ENCODE measurements at places on chromosomes 4 and X.
A peak's percentile ranks its signal among the peaks of the same experiment; 100 is the strongest.

DNA sequence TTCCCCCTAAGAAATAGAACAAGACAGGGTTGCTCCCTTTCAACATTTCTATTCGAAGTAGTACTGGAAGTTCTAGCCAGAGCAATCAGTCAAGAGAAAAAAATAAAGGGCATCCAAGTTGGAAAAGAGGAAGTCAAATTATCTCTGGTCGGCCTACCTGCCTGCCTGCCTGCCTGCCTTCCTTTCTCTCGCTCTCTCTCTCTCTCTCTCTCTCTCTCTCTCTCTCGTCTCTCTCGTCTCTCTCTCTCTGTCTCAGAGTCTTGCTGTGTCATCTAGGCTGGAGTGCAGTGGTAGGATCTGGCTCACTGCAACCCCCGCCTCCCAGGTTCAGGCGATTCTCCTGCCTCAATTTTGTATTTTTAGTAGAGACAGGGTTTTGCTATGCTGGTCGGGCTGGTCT is 42.9 kb downstream of the CCKAR start:
- DNase-seq, result no peak

GRCh38 chrX:9942086-9942485 is 25.1 kb upstream of the CLDN34 start:
- no peak for DNase-seq

GRCh38 chrX:68945603-68946228 is 116.9 kb downstream of the EFNB1 start:
- DNase-seq, result no peak

DNA sequence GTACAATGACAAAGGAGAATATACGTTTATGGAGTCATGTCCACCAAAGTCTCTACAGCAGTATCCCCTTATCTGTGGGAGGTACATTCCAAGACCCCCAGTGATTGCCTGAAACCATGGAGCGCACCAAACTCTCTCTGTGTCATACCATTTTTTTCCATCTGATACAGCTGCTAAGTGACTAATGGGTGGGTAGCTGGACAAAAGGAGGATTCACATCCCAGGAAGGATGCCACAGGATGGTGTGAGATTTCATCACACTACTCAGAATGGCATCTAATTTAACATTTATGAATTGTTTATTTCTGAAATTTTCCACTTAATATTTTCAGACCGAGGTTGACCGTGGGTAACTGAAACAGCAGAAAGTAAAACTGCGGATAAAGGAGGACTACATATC is 49.8 kb upstream of the AGA start:
- DNase-seq, result no peak

- no peak for DNase-seq
These were observed 79.8 kb upstream of the OGT start for GRCh38 chrX:71453056-71453455.

GRCh38 chr4:110637408-110638088 is 14.7 kb upstream of the PITX2 start:
- no peak for DNase-seq

DNA sequence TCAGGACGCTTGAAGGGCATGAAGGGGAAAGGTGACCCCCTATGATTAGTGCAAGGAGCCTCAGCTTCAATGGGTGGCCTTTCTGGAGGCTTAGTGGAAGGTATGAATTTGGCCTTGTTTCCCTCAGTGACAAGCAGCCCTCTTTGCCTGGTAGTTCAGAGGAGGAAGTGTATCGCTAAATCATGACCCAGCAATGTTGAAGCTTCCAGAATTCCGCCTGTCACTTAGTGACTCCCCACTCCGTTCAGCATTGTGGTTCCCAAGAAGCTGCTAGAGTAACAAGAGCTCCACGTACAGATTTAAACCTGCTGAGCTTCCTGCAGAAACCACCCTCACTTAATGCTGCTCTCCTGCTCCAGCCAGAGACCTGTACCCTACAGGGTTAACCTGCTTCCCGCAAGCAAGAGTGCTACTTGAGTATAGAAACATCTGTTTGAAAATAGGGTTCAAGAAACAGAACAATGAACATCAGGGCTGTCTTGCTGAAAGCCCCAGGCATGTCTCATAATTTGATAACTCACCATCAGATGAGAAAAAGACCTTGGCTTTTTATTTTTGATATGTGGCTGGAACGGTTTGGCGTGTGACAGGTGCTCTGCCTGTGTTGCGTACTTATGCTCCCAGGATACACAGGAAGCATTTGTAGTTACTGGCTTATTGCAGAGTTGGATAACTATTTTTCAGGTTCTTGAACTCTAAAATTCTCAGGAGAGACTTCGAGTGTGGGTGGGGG is 105.2 kb downstream of the UCHL1 start:
- DNase-seq, result no peak

GRCh38 chrX:138756234-138756633 is 44.7 kb upstream of the FGF13 start:
- no peak for DNase-seq

DNA sequence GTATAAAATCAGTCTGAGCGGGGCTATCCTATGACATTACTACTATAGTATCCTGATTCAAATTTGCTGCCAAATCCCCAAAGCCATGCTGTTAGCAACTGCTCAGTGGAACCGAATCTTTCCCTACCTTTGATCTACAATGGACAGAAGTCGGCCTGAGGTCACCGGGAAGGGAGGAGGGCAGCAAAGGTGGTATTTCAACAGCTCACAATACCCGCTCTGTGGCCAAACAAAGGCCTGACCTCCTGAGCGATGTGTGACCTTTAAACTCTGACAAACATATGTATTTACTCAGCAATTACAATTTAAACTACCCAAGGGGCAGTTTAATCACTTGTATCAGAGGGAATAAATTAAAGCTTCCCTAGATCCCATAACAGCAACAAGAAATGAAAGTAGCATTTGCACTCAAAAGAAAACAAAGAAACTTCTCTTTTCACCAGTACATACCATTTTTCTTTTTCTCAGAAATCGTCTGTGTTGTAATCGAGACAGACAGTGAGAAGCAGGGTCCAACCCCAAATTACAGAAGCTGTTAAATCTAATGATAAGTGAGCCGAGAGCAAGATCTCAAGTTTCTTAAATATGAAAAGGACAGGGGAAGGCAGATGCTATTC is 11.6 kb upstream of the TMEM128 start:
- no peak for DNase-seq

DNA sequence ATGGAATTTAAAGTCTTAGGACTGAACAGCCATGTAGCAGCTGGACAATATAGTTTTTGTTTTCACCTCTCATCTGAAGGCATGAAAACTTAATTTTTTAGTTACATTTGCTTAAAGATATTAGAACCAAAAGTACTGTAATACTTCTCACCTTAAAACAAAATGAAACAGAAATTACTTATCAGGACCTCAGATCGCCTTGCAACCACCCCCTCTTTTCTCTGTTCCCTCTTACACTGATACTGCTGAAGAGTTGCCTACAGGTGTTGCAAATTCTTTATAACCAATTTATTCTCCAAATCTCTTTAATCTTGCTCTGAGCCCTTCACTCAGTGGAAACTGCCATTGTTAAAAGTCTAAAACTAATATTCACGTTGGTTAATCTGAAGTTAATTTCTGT is 145.0 kb downstream of the SPCS3 start:
- no peak for DNase-seq

- no peak for DNase-seq
These were observed 545.6 kb upstream of the LCORL start for GRCh38 chr4:18566970-18567799.

DNA sequence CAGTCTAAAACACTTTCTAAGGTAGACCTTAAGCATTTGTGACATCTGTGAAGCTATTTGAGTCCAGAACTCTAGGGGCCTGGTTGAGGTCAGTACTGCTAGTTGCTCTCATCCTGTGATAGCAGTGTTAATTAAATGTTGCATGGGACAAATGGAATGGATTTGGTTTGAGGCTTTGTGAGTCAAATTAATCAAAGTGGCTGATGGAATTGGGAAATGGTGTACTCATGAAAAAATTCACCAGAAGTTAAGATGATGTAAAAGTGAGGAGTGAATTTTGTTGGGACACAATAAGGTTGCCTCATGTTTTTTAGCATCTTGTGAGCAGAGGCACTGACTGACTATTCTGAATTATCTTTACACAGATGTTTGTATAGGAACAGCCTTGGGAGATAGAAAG is 99.2 kb upstream of the ARSJ start:
- no peak for DNase-seq

GRCh38 chr4:9841072-9841471 is 59.6 kb downstream of the DRD5 start:
- no peak for DNase-seq

- DNase-seq, result no peak
These were observed 25.7 kb upstream of the CCKAR start for GRCh38 chr4:26515936-26516335.

- DNase-seq, result peak; percentile 24
These were observed 445.2 kb downstream of the GRXCR1 start for GRCh38 chr4:43337707-43338106.

- DNase-seq, result no peak
These were observed 710.7 kb upstream of the FAM241A start for GRCh38 chr4:111434586-111434985.

DNA sequence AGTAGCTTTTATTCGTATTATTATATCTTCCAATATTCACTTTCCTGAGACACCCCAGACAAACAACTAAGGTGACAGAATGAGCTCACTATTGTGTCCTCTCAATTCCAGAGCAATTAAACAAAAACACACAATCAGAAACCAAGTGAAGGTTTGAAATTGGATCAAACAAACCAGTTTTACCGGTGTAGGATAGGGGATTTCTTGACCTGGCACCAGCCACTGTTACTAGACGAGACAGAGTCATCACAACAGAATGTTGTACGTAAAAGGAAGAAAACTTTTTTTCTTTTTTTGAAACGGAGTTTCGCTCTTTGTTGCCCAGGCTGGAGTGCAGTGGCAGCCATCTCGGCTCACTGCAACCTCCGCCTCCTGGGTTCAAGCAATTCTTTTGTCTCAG is 43.7 kb downstream of the LDOC1 start:
- no peak for DNase-seq

DNA sequence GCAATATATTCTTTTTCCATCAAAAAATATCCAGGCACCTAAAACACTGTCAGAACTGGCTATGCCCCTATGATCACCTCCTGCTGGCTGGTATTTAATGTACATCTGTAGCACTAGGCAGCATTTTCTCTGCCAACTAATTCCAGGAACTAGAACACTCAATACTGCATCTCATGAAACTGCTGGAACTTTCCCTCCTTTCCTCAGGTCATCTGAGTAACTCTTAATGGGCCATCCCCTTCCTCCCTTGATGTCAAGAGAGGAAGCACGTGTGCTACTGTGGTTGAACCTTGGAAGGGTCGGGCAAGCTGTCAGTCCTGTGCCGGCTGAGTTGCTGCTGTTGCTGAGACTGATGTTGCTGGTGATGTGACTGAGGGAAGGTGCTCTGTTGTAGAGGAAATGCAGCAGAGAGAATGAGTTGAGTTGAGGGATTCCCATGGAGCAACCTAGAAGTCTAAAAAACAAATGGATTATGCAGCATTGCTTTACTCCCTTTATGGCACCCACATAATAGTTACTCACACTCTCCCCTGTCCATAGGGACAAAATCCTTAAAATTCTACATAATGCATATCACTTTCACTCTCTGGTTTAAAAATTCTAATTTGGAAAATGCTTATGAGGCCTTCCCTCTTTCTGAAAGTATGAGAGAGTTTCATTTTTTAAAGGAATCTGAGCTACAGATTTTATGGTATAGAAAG is 39.5 kb downstream of the TMEM165 start:
- DNase-seq, result no peak

DNA sequence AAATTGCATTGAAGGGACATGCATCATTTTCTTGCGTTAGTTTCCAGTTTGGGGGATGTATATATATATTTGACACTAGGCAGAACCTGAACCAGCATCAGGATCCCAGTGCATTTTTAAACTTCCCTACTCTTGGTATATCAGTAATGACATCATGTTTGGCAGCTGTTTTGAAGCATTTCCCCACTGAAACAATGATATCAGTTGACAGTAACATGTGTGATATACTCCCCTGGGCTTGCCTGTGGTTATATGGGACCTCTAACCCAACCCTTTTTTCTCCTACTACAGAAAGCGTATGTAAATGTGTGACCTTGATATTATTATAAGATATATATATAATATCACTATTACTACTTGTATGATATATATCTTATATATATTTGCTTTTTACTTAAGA is 225.9 kb upstream of the CASK start:
- no peak for DNase-seq

- DNase-seq, result no peak
These were observed 74.7 kb upstream of the STS start for GRCh38 chrX:7072856-7073255.

DNA sequence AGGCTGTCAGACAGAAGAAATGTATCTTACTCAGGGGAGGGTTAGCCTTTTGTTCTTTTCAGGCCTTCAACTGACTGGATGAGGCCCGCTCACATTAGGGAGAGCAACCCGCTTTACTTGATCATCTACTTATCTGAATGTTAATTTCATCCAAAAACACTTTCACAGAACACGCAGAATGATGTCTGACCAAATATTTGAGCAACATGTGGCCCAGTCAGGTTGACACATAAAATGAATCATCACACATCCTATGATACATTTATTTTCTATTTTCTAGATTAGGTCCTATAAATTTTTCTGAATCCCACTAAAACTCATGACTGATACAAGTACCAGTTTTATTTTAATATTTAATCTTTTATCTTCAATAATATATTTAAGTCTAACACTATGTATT is 260.3 kb downstream of the IL15 start:
- DNase-seq, result no peak

- no peak for DNase-seq
These were observed 10.4 kb upstream of the SCOC start for GRCh38 chr4:140363051-140363450.

GRCh38 chrX:72539822-72540221 is 32.8 kb downstream of the HDAC8 start:
- no peak for DNase-seq

GRCh38 chr4:36067116-36067515 is 177.2 kb downstream of the ARAP2 start:
- DNase-seq, result no peak

- no peak for DNase-seq
These were observed 224.6 kb upstream of the RPL34 start for GRCh38 chr4:108395786-108396185.

GRCh38 chrX:23727206-23727605 is 15.9 kb downstream of the ACOT9 start:
- no peak for DNase-seq

DNA sequence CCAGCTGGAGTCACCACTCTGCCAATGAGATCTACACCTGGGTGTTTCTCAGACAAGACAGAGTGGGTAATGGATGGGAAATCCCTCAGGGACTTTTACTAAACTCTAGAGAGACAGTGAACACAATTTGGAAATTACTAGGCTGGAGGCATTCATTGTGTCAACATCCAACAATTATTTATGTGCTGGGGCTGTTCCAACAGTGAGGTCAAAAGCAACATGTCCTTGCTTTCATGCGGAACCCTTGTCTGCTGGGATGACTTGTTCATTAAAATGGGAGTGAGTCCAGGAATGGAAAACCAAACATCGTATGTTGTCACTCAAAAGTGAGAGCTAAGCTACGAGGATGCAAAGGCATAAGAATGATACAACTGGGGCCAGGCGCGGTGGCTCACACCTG is 54.0 kb downstream of the DRD5 start:
- DNase-seq, result no peak

- DNase-seq, result no peak
These were observed 763.0 kb downstream of the DMD start for GRCh38 chrX:32448320-32448719.

GRCh38 chr4:41214136-41214824 is at the start of gene APBB2:
APBB2 (minus strand) TSS chr4:41214542; CDS start chr4:41033254, 181,288 bp downstream.
- DNase-seq, result peak; percentile 93

Measured in RCC 7860 (cell line).